G401 (cell line): ENCODE measurements at places on chromosomes 13 and 19. TPM values are rescaled to one million over a fixed set of nuclear protein-coding genes. Genes with fewer than 3 reads are reported as not detected.

- DNase-seq: no peak
Observed at GRCh38 chr13:58598241-58598640, 966.7 kb downstream of the PCDH17 start.

GRCh38 chr19:18340990-18341868 is 831 bp downstream of the PGPEP1 start:
- DNase-seq: peak; percentile 33

- DNase-seq: no peak
Observed at GRCh38 chr13:46168341-46168740, 13.6 kb downstream of the LCP1 start.

Gene INTS6
- total RNA-seq: 27.4 and 32.3 TPM in 2 replicates

GRCh38 chr19:30784850-30785457 is 412.8 kb downstream of the ZNF536 start:
- peak; percentile 7 for DNase-seq

DNA sequence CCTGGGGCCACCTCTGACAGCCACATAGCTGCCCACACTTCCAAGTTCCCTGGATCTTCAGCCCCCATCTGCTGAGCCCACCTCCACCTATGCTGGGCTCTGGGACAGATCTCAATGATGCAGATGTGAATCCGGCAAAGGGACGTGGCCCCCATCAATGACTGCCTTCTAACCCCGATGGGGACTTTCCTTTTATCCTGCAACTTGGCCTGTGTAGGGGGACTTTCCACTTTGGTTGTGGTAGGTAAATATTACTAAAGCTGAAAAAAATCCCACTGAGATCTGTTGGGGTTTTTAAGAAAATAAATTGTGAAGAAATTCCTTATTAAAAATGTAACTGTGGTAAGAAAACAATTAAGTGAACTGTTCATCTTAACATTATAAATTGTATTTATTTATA is 20.8 kb upstream of the ASPDH start:
- DNase-seq: no peak

DNA sequence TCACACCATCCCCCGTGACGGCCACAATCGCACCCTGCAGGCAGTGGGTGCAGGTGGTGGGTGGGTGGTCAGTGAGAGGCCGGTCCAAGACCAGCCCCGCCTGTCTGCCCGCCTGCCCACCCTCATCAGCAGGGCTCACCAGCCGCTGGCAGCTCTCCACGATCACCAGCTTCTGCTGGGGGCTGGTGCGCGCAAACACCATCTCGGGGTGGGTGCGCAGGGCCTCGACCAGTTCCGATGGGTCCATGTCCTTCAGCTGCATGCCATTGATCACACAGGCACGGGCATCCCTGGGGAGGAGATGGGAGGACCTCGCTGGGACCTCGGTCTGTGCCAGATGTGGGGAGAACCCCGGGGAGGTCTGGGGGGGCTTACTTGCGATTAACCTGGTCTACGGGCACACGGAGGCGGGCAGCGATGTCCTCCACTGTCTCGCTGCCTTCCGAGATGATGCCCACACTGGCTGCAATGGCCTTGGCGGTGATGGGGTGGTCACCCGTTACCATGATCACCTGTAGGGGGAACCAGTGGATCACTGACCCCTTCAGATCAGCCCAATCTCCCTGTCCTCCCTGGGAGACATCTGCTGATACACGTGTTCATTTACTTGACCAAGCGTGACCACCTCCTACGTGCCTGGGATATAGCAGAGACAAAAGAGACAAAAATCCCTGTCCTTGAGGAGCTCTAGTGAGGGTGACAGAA is 8.0 kb downstream of the ATP4A start:
- peak; percentile 23 for DNase-seq

DNA sequence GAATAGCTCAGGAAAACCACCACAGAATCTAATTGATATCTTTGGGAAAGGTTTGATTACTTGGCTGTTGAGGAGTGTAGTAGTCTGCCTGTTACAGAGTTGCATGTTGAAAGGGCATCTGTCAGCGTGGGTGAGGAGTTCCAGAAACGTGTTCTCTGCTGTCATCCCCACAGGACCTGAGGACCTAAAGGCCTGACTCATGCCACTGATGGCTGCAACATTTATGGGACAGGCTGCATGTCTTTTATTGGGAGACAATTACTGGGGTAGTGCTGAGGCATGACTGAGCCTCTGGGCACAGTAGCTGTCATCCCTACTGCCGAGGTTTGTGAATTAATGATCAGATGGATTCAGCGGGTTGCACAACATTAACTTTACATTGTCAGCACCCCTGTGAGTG is 525.9 kb downstream of the GPC6 start:
- DNase-seq: no peak

Gene KLK15
- total RNA-seq: not detected in 2 replicates

GRCh38 chr13:100363874-100364273 is 224.7 kb downstream of the GGACT start:
- no peak for DNase-seq

Gene CBLC
- not detected in 2 replicates for total RNA-seq

DNA sequence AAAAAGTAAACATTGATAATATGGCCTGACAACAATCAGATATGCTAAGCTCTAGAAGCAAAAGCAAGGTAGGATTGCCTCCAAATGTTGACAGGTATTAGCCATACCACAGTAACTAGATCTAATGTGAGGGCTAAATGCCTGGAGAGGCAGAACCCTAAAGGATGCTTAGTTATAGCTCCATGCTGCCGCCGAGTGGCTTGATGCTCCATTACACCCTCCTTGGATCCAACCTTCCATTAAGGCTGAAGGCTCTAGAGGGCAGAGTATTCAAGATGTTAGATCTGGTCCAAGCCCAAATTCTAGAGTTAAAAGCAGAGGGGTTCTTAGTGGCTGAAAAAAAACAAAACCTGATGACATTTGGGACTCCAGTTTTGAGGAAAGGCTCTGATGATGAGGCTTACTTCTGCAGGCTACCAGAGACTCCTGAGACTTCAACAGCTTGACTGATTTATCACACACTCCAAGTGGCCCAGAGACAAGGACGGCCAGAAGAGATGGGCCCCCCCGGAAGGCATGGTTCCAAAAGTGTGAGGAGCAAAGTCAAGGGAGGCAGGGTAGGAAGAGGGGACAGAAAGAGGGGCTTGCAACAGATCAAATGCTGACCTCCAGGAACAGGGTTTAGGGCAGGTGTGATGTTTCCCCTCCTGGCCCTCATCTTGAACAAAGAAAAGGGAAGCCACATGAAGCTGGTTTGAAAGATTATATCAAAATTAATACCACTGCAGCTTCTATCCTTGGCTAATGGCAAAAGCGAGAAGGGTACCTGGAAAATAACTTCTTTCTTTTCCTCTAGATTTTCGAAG is 21.9 kb upstream of the CPB2 start:
- DNase-seq: peak; percentile 53

DNA sequence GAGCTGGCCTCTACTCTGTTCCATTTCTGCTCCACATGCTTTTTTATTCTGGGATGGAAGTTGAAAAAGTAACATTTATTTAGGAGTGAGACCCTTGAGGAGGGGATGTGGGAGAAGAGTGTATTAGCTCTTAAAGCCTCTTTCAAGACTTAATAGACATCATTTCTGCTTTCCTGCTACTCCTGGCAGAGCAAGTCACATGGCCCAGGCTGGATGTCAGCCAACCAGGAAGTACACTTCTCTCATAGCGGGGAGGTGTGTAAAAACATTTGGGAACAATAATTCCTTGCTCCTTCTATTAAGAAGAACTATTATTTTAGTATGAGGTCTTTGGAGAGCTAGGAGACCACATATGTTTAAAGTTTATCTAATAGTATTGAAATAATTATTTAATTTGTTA is 40.6 kb upstream of the FAM216B start:
- DNase-seq: no peak

Gene SCEL
- total RNA-seq: not detected in 2 replicates

DNA sequence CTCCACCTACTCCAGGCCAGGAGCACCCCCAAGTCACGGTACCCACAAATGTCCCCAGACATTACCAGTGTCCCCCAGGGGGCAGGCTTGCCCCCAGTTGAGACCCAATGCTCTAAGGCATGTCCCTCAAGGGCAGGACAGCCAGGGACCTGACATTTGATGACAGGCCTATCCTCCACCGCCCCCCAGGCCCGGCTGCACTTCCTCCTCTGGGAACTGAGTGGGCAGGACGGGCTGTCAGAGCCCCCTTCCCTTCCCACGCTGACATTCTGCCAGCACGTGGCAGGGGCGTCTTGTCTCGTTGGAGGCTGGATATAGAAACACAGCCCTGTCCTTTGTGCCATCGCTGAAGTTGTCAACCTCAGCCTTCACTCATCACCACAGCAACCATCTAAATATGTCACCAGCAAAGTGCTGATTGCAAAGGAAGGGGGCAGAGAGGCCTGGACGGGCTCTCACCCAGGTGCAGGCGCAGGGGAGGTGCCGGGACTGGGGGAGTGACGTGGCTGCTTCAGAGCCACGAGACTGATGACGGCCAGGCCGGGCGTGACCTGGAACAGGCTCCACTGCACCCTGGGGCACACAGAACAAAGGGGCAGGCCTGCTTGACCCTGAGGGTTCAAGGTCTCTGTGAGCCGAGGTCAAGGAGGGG is 38.4 kb downstream of the GNG7 start:
- no peak for DNase-seq

Gene PSG4
- total RNA-seq: 142 and 168 TPM in 2 replicates

Gene ZNF45
- total RNA-seq: 21.8 and 35.1 TPM in 2 replicates

Gene ADGRE3
- not detected in 2 replicates for total RNA-seq

GRCh38 chr13:52061587-52061986 is 37.1 kb downstream of the UTP14C start:
- no peak for DNase-seq

GRCh38 chr19:49151267-49152118 is 3.7 kb downstream of the HRC start:
- peak; percentile 89 for DNase-seq

DNA sequence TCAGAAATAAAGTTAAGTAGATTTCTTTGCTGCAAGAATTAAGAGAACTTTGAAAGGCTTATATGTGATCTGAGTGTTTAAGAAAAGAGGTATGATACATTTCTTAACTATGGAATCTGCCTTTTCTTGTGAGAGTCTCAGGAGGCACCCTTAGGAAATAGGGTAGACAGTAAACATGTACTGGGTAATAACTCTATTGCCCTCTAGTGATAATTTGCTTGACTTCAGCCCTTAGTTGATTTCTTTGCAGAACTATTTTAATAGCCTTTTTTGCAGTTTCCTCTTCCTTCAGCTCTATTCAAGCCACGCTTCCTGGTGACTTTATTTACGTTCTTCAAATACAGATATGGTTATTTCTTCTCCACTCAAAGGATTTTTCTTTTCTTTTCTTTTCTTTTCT is 37.0 kb upstream of the CCNA1 start:
- peak; percentile 2 for DNase-seq

DNA sequence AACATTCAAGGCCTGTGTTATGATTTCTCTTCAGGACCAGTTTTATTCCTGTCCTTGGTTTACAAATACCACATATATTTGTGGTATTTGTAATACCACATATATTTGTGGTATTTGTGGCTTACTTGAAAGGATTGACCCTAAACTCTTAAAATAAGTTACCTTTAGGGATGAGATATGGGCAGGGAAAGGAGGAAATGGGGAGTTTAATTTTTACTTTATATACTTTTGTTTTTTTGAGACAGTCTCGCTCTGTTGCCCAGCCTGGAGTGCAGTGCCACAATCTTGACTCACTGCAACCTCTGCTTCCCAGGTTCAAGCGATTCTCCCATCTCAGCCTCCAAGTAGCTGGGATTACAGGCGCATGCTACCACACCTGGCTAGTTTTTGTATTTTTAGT is 2.3 kb upstream of the TGDS start:
- no peak for DNase-seq

DNA sequence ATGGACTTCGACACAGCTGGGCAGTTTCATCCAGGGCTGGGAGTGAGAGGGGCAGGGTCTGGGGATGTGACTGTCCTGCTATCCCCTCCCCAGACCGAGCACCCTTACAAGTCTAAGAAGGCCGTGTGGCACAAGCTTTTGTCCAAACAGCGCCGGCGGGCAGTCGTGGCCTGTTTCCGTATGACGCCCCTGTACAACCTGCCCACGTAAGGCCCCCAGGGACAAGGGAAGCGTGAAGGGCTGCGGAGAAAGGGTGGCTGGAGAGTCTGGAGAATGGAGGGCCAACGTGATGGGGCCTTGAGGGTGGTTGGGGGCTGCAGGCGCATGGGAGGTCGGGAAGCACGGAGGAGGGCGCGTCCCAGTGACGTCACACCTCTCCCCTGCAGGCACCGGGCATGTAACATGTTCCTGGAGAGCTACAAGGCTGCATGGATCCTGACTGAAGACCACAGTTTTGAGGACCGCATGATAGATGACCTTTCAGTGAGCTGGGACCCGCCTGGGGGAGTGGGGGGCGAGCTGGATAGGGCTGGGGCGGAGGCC is 89.5 kb downstream of the MAP4K1 start:
- DNase-seq: no peak

DNA sequence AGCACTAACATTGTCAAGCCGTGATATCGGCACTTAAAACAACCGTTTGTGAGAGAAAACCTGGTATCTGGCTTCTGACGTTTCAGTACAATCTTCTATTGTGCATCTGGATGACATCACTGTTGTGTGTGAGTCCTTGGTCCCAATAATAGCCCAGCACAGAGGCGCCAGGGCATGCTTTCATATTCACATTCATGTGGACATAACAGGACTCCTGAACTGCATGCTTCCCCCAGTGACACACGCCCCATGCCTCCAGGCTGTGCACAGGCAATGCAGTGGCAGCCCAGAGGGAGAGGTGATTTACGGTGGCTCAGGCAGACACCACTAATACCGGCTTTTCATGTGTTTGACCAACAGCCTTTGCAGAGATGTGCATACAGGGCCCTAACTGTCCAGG is 58.1 kb downstream of the MRPL57 start:
- no peak for DNase-seq

Gene PSG1
- total RNA-seq: 15.0 and 27.1 TPM in 2 replicates

Gene LRRC25
- not detected in 2 replicates for total RNA-seq

GRCh38 chr13:84870190-84870589 is 929.0 kb downstream of the SLITRK6 start:
- DNase-seq: no peak

- DNase-seq: no peak
Observed at GRCh38 chr13:111900390-111901131, 166.4 kb upstream of the SOX1 start.

DNA sequence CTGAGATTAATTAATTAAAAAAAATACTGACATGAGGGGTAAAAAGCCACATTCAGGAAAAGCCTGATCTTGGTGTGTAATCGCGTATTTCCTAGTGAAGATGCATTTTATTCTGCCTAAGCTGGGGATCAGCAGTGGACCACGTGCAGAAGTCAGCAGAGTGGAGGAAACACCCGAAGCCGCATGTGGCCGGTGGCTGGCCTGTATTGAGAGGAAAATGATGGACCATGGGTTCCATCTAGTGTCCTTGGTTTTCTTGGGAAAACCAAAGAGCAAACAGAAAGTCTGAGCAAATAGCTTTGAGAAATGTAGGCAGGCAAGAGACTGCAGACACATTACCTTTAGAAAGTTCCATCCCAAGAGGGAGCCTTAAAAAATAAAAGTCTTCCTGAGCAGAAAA is 23.7 kb upstream of the SHISA2 start:
- peak; percentile 27 for DNase-seq

GRCh38 chr13:32002873-32003272 is 28.7 kb upstream of the FRY start:
- no peak for DNase-seq

Gene RETN
- not detected in 2 replicates for total RNA-seq

Gene IGFL1
- not detected in 2 replicates for total RNA-seq

Gene PABPC3
- 0.12 and 0.24 TPM in 2 replicates for total RNA-seq

- DNase-seq: no peak
Observed at GRCh38 chr13:50016444-50016843, 1.2 kb downstream of the KCNRG start.
